ENCODE measurements at places on chromosomes 4 and X.

- no peak for DNase-seq
- no peaks in the 10 kb centered on the region for H3K36me3 ChIP-seq
- no peaks in the 10 kb centered on the region for H3K27me3 ChIP-seq
- H3K4me3 ChIP-seq = no peak overlapping the region
- no peak overlapping the region for H3K27ac ChIP-seq
- H3K4me1 ChIP-seq = peaks cover 34% of the 10 kb centered on the region
Observed at GRCh38 chrX:37783305-37783704, 3.4 kb downstream of the CYBB start.

DNA sequence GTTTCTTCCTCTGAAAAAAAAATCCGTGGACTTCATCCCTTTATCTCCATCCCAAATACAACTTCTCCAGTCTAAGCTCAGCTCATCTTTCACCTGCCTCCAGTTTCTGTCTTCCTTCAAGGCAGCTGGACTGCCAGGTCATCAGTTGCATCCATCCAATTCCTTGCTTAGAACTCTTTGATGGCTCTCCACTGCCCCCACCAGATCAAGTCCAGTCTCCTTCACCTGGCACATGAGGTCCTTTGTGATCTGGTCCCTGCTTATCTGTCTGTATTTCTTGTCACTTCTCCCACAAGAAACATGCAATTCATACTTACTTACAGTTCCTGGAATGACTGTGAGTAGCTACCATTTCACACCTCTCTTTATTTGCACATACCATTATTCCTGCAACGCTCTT lies 33.8 kb downstream of the OTUD6A start:
- no peaks in the 10 kb centered on the region for H3K36me3 ChIP-seq
- no peak overlapping the region for H3K27ac ChIP-seq
- no peaks in the 10 kb centered on the region for H3K27me3 ChIP-seq
- no peaks in the 10 kb centered on the region for H3K4me1 ChIP-seq
- DNase-seq = no peak
- no peak overlapping the region for H3K4me3 ChIP-seq

GRCh38 chrX:1484638-1485019 lies 31.9 kb upstream of the ASMTL start:
- DNase-seq = no peak
- H3K27ac ChIP-seq = no peak overlapping the region
- H3K4me1 ChIP-seq = peaks cover 9% of the 10 kb centered on the region

DNA sequence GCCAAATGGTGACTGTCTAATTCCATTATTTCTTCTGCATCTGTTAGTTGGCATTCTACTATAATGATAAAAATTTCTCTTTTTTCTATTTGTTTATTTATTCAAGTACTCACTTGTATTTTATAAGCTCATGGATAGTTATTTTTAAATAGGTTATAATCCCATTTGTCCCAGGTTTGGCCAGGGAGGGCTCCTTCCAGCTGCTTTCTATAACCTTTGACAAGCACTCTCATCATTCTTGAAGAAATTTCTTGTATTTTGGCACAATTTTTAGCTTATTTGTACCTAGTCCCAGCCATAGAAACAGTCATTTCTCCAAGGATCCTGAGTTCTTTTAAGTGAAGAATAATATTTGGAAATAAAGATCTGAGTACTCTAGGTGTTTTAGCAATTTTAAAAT lies 1038.6 kb upstream of the AGA start:
- no peak overlapping the region for H3K4me3 ChIP-seq
- DNase-seq = no peak
- no peaks in the 10 kb centered on the region for H3K36me3 ChIP-seq

- H3K27me3 ChIP-seq = no peaks in the 10 kb centered on the region
- peaks cover 10% of the 10 kb centered on the region for H3K4me1 ChIP-seq
- H3K36me3 ChIP-seq = no peaks in the 10 kb centered on the region
- H3K27ac ChIP-seq = peak overlapping the region; percentile 18
- no peak for DNase-seq
Observed at GRCh38 chr4:40559585-40560465, 69.8 kb downstream of the RBM47 start.

DNA sequence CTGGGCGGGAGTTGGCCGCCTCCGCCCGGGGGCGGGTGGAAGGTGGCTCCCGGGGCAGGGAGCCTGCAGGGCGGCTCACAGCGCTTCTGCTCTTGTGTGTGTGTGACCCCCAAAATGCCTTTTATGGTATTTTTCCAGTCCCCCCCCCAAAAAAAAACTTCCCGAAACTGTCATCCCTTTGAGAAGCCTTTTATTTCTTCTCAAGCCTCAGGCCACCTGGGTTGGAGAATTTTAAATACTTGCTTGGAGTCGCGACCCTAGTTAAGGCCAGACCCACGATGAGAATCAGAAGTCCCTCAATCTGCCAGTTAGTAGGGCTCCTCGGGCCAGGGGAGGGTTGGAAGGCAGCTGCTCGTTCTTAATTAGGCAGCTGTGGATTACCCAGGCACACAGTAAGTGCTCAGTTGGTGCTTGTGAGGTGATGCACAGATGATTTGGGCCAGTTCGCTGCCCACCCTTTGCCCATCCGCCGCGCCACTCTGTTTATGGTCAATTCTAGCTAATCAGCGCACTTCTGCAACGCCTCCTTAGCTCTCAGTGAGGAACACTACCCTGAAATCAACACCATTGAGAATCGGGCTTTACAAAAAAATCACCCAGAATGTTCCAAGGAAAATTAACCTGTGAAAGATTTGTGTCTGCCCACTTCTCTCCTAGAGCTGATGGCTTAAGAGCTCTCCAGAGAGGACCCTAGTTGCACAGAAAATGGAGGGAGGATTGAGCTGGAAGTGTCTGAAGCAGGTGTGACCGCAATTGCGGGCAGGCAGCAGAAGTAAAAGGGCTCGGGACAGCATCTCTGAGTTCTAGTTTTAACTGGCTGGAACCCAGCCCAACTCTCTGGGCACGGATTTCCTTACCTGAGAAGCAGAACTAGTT lies 648 bp upstream of the SCD5 start:
- H3K4me3 ChIP-seq = peak overlapping the region; percentile 77
- H3K4me1 ChIP-seq = peaks cover 9% of the 10 kb centered on the region

- no peaks in the 10 kb centered on the region for H3K36me3 ChIP-seq
- peaks cover 25% of the 10 kb centered on the region for H3K4me1 ChIP-seq
- H3K27me3 ChIP-seq = no peaks in the 10 kb centered on the region
- H3K4me3 ChIP-seq = no peak overlapping the region
Observed at GRCh38 chr4:184463158-184463557, 11.2 kb downstream of the IRF2 start.

DNA sequence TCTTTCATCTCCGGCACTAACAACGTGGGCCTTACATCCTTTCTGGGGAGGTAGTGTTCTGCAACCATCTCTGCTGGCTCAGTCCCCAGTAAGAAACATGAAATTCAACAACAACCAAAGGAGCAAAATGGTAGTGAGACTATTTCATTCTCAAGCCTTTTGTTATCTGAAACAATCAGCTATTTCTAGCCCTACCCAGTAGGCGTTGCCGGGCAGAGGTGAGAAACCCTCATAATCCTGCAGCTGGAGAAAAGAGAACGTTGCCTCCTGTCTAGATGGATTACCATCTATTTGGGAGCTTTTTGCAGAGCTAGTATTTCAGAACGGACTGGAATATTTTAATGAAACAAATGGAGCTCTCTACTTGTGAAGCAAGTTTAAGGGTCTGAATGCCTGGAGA lies 66.4 kb upstream of the GPR174 start:
- no peaks in the 10 kb centered on the region for H3K36me3 ChIP-seq
- no peaks in the 10 kb centered on the region for H3K4me1 ChIP-seq
- DNase-seq = no peak
- H3K27ac ChIP-seq = no peak overlapping the region
- no peaks in the 10 kb centered on the region for H3K27me3 ChIP-seq

DNA sequence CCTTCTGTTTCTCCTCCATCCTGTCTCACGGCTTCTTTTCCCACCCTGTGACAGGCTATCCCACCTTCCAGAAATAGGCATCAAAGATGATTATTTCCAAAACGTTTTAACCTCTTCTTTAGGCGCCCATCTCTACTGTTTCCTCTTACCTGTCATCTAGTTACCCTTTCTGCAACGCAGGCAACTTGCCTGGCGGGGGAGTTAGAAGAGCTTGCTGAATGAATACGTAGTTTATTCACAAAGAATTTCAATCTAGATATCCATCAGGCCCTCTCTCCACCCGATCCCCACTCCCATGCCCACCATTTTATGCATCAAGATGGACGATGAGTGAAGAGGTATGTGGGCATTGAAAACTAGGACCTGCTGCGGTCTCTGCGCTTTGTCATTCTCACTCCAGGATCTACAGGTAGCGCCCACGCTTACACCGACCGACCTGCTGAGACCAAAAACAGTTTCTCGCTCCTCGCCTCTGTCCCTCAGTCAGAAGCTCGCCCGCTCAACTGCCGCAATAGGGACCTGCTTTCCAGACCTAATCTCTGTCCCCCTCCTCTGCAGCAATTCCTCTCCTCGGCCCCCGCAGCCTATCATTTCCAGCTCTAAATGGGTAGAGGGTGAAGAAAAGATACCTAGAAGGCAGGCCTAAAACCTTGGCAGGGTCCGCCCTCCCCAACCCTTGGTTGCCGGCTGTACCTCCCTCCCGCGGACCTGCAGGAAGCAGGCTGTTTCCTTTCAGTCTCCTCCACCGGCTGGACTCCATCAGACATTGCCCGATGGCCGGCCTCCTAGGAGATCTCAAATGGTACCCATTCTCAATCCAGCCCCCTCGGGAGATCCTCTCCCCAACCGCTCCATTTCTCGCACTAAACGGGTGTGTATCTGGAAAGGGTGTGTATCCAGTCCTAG lies 624 bp downstream of the BEX5 start:
- peak overlapping the region; percentile 81 for H3K4me3 ChIP-seq
- peak; percentile 37 for DNase-seq
- H3K27me3 ChIP-seq = no peaks in the 10 kb centered on the region
- H3K36me3 ChIP-seq = no peaks in the 10 kb centered on the region
- H3K4me1 ChIP-seq = no peaks in the 10 kb centered on the region

DNA sequence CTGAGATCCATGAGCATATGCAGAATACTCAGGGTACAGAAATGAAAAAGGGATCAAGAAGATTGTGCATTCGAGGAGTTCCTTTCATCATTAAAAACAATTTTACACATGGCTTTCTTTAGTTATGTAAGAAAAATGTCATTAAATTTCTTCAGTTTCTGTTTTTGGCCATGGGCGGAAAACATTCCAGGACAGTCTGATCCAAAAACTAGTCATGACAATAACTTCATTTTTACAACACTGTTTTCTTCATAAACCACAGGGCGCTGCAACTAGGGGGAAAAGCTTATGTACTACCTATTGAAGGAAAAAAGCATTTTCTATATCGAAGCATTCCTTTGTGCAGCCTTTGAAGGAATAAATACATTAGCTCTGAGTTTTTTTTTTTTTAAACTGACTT lies 28.2 kb downstream of the IL13RA1 start:
- H3K4me1 ChIP-seq = peaks cover 9% of the 10 kb centered on the region
- H3K27me3 ChIP-seq = no peaks in the 10 kb centered on the region
- H3K4me3 ChIP-seq = no peak overlapping the region

DNA sequence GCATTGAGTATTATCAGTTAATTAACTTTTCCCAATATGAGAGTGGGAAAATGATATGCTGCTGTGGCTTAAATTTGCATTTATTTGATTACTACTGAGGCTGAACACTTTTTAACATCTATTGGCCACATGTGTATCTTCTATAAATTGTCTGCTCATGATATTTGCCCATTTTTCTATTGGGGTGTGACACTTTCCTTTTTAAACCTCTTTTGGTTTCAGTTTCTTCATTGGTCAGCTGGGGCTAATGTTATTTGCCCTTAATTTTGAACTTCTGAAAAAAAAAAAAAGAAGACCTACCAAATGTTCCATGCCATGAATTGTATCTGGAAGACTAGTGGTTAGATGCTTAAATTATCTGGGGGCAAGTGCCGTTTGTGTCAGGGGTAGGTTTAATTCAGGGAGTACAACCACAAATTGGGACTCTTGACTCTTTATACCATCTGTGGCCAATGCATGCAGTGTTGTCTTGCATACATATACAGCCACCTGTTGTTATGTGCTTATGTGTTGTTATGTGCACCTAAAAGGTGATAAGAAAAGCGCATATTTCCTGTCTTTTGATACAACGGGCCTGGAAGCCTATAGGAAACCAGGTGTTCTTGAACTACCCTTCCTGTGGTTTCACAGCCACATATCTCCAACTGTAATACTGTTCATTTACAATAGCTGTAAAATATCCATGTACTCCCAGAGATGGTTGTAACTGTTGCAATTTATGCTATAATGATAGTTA lies 49.0 kb downstream of the SH2D1A start:
- no peaks in the 10 kb centered on the region for H3K27me3 ChIP-seq
- DNase-seq = peak; percentile 73
- peak overlapping the region; percentile 32 for H3K27ac ChIP-seq
- H3K36me3 ChIP-seq = no peaks in the 10 kb centered on the region
- peaks cover 15% of the 10 kb centered on the region for H3K4me1 ChIP-seq

- no peaks in the 10 kb centered on the region for H3K27me3 ChIP-seq
- no peak within 1 kb of the TSS for H3K27ac ChIP-seq
- H3K4me1 ChIP-seq = no peaks in the 10 kb centered on the region
- H3K36me3 ChIP-seq = no peaks in the 10 kb centered on the region
- H3K4me3 ChIP-seq = peak within 1 kb of the TSS; percentile 71
- peak; percentile 66 for DNase-seq
Observed at GRCh38 chrX:149631234-149632165, at the start of gene TMEM185A. TSS of gene TMEM185A (minus strand) at chrX:149631792. CDS start at chrX:149631580, 212 bp downstream.

DNA sequence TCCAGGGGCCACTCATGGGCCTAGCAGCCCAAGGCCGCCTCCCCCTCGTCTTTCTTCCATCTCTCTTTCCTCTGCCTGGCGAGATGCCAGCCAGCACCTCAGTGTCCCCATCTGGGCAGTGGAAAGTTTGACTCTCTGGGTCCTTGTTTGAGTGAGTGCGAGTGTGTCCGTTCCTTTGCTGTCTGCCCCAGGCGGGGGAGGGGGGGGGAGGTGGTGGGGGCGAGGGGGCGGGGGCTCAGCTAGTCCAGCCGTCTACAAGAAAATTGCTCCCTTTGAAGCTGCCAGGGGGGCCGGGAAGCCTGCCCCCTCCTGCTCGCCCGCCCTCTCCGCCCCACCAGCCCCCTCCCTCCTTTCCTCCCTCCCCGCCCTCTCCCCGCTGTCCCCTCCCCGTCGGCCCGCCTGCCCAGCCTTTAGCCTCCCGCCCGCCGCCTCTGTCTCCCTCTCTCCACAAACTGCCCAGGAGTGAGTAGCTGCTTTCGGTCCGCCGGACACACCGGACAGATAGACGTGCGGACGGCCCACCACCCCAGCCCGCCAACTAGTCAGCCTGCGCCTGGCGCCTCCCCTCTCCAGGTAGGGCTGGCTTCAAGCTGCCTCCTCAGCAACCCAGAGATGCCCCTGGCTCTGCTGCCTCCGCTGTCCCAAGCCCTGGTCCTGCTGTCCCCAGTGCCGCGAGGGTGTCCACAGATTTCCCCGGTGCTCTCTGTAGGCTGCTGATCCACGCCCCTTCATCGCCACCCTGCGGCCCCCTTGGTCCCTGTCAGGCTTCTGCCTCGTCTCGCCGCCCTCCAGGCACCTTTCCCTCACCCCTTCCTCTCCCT lies at the start of gene BGN:
Gene BGN, plus strand, starts transcription at position 440 of the 821 bp plus-strand sequence. CDS start 9,652 bp downstream, outside the sequence.
- H3K27ac ChIP-seq = no peak within 1 kb of the TSS
- DNase-seq = no peak
- no peaks in the 10 kb centered on the region for H3K36me3 ChIP-seq
- H3K27me3 ChIP-seq = peaks cover 42% of the 10 kb centered on the region

Measured in MM.1S (cell line).